A549 treated with GW870086 at 1 μM for 4 hours (cell line): ENCODE measurements at places on chromosomes 13 and 19. TPM values are rescaled to one million over a fixed set of nuclear protein-coding genes. Genes with fewer than 3 reads are reported as not detected.

HAUS8 gene
- 11.0 to 14.2 TPM (median 14.0 TPM) in 5 replicates for total RNA-seq

IGFL2 gene
- 0.42 to 1.3 TPM (median 1.0 TPM) in 5 replicates for total RNA-seq

PRODH2 gene
- 0.18 to 0.80 TPM (median 0.29 TPM) in 5 replicates for total RNA-seq

CLEC17A gene
- total RNA-seq = not detected in 5 replicates

RPL36 gene
- 707 to 899 TPM (median 777 TPM) in 5 replicates for total RNA-seq

ZNF253 gene
- 0.06 TPM in 1 of 5 replicates, not detected in the others for total RNA-seq

KLF1 gene
- not detected in 5 replicates for total RNA-seq

ILF3 gene
- 140 to 173 TPM (median 160 TPM) in 5 replicates for total RNA-seq
